ENCODE measurements at places on chromosomes 4 and X.

DNA sequence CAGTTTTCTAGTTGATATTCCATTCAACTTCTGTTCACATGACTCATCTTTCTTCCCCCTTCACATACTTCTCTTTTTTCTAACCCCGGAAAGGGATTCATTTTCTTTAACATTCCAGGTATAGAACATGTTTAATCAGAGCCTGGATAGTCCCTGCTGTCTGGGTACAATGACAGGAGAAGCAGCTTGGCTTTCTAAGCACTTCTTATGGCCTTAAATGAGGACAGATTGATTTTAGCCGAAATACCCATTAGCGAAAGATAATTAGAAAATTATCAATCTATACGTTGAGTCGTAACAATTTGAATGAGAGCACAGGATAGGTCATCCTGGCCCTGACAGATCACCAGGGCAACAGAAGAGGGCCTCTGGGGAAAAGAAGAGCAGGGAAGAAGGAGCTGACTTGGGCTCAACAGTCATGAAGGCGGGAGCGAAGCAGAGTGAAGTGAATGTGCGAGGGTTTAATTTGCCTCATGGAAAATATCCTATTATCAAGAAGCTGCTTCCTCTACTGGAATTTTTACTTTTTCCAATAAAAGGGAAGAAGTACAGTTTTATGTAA is 62.2 kb downstream of the PPP1R2C start:
- no peak for DNase-seq

DNA sequence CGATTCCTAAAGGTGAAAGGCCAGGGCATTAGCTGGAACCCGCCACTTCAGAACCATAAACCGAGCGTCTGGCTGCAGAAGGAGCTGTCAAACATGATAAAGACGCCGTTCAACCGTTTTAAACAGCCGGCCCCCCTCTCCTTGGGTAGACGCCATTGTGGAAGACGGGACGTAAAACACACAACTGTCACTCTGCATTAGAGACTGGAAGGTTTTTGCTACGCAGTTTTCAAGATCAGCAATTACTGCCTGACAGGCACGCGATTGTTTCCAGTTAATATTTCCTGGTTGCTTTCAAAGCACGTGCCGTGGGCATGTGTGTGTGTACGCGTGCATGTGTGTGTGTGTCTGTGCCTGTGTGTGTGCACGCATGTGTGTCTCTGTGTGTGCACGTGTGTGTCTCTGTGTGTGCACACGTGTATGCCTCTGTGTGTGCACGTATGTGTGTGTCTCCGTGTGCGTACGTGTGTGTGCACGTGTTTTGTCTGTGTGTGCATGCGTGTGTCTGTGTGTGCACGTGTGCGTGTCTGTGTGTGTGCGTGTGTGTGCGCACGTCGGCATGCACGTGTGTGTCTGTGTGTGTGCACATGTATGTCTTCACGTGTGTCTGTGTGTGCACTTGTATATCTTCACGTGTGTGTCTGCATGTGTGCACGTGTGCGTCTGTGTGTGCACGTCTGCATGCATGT is 48.8 kb downstream of the SHOX start:
- DNase-seq, result no peak

GRCh38 chr4:26126143-26126718 is 194.6 kb upstream of the RBPJ start:
- no peak for DNase-seq

DNA sequence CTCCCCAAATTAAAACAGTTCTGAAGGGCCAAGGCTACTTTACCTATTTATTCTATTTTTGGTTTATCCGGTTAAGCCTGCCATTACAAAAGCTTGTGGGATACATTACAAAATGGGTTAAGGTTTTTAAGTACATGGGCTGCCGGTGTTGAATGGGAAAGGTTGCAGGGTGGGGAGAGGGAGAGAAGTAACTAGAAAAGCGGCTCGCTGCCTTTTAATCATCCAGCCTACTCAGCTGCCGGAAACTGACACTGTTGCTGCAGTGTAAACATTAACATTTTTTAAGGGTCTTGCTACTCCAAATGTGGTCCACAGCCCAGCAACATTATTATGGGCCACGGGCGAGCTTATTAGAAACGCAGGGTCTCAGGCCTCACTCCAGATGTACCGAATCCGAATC is 1.5 kb upstream of the IL1RAPL1 start:
- DNase-seq, result no peak

DNA sequence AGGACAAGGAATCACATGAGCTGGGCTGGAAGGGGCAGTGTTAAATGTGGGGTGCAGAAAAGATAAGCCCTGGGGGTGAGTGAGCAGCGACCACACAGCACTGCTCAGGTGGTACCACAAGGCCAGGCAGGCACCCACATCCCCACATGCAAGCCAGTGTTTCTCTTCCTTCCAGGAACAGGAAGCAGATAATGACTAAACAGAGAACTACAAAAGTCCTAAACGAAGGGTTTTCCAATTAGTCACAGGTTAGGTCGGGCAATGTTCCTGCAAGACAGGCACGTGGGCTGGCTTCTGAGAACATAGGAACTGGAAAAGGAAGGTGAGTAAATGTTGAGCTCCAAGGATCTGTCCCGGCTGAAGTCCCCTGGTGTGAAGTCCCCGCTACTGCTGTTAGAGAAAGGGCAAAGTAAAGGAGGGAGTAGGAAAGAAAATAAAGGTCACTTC is 19.5 kb downstream of the RELL1 start:
- DNase-seq, result no peak

DNA sequence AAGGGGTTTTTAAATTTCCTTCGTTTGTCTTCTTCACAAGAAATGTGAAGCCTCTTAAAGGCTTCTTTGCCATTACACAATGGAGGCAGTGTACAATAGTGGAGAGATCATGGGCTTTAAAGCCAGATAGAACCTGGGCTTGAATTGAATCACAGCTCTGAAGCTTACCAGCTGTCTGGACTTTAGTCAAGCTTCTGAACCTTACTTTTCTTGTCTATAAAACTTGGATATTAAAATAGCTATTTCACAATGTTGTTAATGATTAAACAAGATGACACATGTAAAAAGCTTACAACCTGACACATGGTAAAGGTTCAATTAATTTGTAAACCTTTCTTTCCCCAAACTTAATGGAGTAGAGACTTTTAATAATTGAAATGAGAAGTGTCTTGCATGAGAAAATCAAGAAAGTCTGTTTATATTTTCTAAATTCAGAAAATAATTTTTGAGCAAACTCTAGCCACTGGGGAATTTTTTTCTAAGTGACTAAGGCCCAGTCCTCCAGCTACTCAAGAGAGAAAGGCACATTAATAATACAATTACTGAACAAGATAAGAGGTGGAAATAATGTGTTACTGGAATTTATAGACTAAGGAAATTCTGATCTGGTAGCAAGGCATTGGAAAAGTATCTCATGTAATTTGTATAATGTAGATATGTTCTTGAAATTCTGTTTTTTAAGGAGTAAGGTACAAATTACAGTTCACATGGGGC is 21.7 kb upstream of the TBC1D8B start:
- DNase-seq, result no peak

DNA sequence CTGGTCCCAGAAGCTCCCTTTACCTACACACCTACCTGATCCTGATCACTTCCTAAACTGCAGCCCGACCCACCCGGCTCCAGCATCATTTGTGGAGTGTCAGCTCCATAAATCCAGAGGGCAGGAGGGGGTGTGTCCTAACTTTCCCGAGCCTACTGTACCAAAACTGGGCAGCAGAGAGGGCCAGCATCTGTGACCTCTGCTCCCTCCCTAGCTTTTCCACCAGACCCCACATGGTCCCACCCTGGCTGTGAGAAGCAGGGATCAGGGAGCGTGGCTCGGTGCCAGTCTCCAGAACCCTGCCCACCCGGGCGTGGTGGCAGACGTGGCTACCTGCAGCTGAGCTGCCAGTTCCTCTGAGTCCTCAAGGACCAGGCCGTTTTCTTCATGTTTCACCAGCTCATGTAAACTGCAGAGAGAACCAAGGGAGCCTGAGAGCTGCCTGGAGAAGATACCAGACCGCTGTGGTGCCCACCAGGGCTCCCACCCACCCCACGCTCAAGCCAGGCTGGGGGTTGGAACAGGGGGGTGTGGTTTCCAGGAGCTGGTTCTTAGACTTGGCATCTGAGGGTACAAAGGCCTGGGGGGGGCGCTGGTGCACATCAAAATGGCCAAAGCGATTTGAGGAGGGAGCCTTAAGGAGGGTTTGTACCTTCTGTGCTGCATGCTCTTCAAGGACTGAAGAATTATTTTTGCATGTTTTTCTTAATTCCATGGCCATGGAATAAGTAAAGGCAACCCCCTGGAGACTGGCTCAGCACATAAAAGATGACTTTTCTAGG is 76.7 kb upstream of the DRD5 start:
- DNase-seq, result no peak

- DNase-seq, result no peak
Observed at GRCh38 chrX:136130931-136131833, 16.2 kb upstream of the FHL1 start.
